Cardiac septum (tissue), 1 donor: ENCODE measurements at places on chromosomes 7 and 10.

GRCh38 chr7:47186316-47186715, 395.6 kb downstream of the TNS3 start:
- no peak for DNase-seq

DNA sequence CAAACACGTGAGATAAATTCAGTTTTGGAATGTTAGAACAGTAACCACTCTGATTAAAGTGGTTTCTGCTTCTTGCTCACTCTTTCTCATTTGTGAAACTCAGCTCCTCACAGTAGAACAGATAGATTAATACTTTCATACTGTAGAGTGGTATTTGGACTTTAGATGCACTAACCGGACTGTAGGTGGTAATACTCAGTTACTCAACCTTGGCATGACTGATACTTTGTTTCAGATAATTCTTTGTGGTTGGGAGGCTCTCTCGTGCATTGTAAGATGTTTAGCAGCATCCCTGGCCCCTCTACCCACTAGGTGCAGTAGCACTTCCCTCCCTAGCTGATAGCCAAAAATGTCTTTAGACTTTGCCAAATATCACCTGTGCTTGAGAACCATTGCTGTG, 37.6 kb downstream of the MCU start:
- no peak for DNase-seq

- DNase-seq: no peak
These were observed 44.3 kb downstream of the OGDH start for GRCh38 chr7:44650772-44651171.

DNA sequence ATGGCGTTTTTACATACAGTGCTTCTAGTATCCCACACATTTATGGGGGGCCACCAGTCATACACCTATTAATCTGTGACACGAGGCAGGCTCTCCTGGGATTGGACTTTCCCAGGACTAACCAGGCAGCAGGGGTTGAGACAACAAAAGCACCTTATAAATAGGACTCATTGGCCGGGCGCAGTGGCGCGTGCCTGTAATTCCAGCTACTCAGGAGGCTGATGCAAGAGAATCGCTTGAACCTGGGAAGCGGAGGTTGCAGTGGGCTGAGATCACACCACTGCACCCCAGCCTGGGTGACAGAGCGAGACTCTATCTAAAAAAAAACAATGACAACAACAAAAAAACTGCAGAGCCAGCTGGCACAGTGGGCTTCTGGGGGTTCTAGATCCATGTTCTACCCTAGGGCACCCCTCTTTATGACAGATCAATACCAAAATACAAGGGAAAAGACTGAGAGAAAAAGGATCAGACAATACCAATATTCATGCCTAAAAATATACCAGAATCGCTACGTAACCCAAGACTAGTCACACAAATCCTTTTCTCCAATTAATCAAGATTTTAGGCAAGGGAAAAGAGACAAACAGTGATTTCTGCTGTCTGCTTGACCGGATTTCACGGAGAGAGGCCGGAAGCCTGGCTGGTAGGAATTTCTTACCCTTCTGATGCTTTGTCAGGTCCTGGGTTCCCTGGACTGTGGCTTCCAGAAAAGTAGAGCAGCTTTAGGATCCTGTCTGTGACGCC, 98.4 kb upstream of the CCNY start:
- DNase-seq: no peak

- peak; percentile 73 for DNase-seq
These were observed 1.0 kb downstream of the ASB10 start for GRCh38 chr7:151185762-151186639.

DNA sequence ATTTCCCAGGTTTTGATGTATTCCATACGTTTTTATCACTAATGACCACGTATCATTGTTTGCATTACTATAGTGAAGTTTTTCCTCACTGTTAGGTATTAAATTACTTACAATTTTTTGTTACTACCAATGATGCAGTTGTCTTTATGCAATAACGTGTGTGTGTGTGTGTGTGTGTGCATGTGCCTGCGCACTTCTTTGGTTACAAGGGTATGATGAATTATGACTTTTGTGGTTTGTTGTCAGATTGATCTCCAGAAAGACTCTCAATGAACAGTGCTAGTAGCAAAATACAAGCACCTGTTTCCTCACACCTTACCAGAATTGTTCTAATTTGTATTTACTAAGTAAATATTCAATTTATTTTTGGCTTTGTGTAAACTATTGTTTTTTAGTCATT, 51.5 kb downstream of the MCMBP start:
- DNase-seq: no peak

- DNase-seq: no peak
These were observed 260.7 kb downstream of the BMPER start for GRCh38 chr7:34165927-34166550.

- DNase-seq: peak; percentile 88
These were observed at the start of gene TRIL for GRCh38 chr7:28958235-28958979. TRIL (minus strand) TSS chr7:28958330; CDS start chr7:28958046, 284 bp downstream.

DNA sequence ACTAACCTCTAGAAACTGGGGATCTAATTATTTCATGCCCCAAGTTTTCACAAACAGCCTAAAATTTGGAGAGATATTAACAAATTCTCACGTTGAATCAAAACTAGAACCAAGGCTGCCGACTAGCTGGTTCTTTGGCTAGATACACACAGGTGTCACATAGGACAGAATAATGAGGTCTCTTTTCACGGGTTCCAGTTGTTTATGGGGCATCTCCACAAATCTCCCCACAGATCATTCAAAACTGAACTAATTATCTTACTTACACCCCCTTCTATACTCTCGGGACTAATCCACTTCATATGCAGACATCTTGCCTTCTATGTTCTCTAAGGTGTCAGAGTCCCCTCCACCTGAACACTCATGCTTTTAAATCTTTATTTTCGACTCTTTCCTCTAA, 16.4 kb upstream of the OR2AE1 start:
- no peak for DNase-seq

DNA sequence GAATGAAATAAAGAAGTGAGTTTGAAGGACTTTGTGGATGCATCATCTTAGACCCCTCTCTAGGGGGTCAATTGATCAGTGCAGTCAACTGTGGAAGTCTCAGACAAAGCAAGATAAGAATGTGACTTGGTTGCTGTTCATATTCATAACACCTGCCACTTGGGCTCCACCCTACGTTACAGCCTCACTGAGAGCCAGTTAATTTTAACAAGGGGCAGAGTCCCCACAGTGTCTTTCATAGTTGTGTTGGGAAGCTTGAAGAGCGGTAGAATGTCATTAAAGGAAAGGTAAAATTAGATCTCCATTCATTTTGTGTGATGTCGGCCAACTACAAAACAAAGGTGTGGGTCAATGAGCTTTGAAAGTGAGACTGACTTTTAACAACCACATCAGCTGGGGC, 442.1 kb upstream of the C7orf33 start:
- DNase-seq: no peak

GRCh38 chr10:42519761-42520460, 118.5 kb downstream of the ZNF33B start:
- DNase-seq: no peak

DNA sequence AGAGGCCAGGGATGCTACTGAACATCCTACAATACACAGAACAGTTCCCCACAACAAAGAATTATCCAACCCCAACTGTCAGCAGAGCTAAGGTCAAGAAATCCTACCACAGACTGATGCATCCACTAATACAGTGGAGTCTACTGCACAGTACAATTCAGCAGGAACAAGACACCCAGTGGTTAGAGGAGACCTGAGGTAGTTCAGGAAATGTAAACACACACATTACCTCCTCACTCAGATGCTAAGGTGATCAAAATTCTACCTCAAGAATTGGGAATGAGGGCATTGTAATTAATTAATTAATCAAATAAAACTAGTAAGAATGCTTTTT, 91.4 kb downstream of the ZFAND4 start:
- DNase-seq: no peak

DNA sequence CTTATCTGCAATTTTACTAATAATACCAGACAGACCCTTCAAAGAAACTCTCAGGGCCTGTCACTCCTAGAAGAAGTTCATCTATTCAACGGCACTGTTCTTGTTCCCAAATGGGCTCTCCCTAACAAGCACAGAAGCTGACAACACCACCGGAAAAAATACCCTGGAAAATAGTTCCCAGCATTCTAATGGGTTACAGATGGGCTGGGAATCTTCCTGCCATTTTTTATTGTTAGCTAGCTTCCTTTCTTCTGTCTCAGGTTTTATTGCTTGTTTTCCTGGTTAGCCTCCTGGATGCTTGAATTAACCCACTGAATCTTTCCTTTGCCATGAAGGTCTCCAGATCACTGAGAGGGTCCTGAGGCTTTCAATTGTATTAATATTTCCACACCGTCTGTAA, 689.8 kb upstream of the NRP1 start:
- DNase-seq: no peak
